ENCODE measurements at places on chromosomes 16 and 17.

DNA sequence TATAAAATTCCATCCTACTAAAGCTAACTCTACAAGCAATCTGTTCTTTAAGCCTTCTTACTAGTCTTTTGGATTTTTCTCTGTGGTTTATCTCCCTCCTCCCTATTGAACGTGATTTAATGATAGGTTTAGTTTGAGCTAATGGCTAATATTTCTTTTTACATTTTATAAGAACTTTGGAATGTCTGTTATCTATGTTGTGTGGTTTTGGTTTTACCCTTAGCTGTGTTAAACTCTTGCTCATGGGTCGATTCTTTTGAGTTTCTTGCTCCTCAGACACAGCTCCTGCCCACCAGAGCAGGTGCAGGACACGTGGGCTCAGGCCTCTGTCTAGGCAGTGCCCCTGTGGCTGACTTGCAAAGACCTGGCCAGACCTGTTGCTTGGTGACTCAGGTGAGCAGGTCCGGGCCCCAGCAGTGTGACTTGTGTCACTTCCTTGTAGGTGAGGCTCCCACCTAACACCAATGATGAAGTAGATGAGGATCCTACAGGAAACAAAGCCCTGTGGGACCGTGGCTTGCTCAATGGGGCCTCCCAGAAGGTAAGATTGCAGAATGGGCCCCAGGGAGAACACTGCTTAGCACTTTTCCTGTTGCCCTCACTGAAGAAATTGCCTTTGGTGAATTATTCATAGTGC, 45.1 kb downstream of the SF3B3 start:
- DNase-seq, result no peak

GRCh38 chr17:2955931-2956582, 107.3 kb downstream of the OR1D5 start:
- DNase-seq, result no peak

GRCh38 chr17:78706271-78706915, 75.7 kb downstream of the CYTH1 start:
- no peak for DNase-seq

DNA sequence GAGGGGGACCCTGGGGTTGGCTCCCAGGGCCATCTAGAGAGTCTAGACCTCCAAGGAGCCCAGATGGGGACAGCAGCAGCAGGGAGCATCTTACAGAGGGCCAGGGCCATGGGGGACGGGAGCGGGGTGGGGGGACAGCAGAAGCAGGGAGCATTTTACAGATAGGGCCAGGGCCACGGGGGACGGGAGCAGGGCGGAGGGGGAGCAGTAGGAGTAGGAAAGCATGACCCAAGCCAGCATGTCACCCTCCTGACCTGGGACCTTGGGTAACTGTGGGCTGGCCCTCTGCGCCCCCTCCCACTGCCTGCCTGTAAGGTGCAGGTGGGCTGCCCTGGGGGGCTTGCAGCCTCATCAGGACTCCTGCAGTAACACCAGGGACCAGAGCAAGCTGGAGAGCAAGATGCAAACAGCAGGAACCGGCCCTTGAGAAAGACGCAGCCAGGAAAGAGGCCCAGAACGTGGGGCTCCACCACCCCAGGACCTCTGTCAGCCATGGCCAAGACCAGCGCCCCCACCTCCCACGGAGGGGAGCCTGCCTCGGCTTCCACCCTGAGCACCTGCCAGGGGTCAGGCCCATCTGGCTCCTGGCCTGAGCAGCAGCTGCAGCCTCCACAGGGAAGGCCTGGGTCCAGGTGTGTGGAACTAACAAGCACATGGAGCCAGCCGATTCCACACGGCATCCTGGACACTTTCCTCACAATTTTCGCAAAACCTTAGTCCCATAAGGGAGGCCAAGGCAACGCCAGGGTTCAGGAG, 2.4 kb downstream of the ZNF598 start:
- DNase-seq, result no peak

- DNase-seq, result peak; percentile 37
These were observed 70.8 kb downstream of the XPO6 start for GRCh38 chr16:28140788-28141618.

DNA sequence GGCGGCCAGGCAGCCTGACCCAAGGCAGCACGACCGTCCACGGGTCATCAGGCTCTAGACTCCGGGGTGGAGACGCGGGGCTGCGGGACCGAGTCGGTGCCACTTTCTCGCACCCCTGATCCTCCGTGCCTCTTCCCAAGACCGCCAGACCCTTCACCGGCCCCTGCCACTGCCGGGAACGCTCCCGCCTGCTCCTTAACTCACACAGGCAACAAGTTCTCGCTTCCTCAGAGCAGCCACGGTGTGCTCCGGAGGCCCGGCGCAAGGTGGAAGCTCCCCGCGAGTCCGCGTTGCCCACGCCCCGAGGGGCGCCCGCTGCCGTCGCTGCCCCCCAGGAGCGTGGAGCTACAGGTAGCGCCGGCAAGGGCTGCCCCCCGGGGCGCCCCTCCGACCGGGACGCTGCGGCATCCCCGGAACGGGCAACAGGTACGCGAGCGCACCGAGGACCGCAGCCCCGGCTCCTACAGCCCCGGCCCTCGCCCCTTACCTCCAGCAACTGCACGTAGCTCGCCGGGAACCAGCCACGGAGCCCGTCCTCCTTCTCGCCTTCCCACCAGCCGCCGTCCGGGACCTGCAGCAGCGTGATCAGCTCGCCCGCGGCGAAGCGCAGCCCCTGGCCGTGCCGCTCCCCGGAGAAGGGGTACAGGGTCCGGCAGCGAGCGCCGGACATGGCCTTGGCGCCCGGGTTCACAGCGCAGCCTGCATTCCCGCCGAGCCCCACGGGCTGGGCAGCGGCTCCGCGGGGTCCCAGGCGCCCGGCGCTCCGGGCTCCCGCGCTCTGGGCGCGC, 491 bp downstream of the GAS7 start:
- no peak for DNase-seq

DNA sequence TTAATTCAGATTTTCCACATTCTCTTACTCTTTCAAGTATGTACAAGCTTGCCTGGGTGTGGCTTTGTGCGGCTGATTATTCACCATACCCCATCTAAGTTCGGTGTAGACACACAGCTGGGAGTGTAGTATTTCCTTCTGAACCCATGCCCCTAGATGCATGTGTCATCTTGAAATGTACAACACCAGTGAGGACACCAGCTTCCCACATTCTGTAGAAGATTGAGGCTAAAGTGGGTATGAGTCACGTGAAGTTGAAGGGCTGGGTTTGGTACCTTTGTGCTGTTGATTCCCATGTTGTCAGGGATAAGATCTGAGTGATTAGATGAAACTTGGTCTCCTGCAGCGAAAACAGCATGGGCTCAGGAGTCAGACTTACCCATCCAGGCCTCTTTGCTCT, 14.6 kb upstream of the DHX8 start:
- DNase-seq, result no peak

- DNase-seq, result no peak
These were observed 45.6 kb downstream of the TMC6 start for GRCh38 chr17:78082988-78083387.

GRCh38 chr17:63910096-63910495, 962 bp downstream of the CSHL1 start:
- DNase-seq, result no peak

DNA sequence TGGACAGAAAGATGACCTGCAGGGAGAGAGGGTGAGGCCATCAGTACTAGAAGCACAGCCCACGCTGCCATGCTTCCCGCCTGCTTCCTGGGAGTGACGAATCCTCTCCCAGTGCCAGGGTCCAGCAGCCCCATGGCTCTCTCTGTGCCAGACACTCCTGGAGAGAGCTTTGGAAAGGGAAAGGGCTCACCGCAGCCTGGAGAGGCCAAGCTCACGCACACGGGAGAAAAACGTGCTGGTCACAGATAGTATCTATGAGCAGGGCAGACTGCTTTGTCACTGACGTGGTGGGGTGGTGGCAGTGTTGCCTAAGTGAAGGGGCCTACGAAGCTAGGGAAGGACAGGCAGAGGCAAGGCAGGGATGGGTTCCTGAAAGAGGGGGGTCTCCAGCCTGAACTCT, 5.4 kb downstream of the WBP2 start:
- no peak for DNase-seq

DNA sequence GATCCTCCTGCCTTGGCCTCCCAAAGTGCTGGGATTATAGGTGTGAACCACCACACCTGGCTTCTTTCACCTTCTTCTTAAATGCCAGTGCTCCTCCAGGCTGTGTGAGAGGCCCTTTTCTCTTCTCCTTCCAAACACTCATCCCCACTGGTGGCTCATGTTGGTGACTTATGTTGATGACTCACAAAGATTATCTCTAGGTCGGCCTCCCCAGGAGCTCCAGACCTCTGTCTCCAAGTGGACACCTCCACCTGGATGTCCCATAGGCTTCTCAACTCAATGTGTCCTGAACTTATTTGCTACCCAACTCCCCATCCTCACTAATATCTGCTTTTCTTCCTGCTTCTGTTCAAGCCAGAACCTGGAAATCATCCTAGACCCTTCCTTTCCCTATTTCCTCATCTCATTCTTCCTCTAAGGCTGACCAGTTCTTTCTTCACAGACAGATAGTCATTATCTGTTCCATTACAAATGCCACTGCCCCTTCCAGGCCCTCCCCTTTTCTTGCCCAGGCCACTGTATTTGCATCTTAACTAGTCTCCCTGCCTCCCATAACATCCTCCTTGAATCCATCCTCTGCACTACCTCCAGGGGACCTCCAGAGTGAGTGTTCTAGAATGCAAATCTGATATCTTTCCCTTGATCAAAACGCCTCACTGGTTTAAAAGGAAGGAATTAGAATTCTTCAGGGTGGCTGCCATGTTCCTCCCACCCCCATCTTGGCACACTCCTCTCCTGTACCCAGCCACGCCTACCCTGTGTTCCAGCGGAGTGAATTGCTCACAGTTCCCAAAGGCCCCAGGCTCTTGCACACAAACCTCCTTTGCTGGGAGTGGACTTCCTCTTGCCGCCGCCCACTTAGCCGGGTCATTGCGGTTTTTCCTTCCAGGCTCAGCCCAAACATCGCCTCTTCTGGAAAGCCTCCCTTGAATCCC, 34.8 kb upstream of the FBXO47 start:
- DNase-seq, result no peak

GRCh38 chr17:50599606-50600005, 35.1 kb upstream of the ABCC3 start:
- DNase-seq, result no peak

- DNase-seq, result no peak
These were observed 19.2 kb downstream of the FMNL1 start for GRCh38 chr17:45240905-45241327.

GRCh38 chr17:55305321-55306087, 40.7 kb downstream of the HLF start:
- DNase-seq, result no peak

- no peak for DNase-seq
These were observed 3.4 kb upstream of the HLF start for GRCh38 chr17:55261311-55261710.

DNA sequence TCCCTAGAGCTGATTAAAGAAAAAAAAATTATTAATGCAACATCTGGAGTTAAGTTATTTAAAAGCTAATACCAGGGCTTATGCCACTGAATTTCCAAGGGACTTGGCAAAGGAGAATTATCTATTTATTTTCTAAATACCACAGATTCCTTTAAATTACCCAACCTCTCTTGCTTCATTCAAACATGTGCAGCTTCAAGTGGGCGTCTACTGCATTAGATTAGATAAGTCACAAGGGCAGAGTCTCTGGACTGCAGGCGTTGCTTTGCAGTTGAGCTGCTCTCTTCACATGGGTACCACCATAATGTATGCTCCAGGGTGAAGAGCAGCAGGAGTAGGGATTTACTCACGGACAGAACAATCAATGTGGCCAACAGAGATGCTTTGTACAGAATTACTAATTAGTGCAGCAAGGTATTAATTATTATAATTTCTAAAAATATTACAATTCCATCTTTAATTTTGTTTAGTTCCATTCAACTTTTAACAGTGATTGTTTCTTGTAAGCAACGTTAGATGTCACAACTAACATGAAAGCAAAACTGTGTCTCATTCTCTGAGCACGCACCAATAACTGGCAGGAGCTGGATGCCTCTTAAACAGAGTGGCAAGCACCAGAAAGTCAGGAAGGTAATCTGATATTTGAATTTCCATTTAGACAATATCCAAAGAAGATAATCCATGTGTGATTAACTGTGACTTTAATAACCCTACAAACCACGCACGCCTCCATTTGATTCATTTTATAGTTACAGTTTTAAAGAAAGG, 214.2 kb downstream of the STX8 start:
- DNase-seq, result no peak

DNA sequence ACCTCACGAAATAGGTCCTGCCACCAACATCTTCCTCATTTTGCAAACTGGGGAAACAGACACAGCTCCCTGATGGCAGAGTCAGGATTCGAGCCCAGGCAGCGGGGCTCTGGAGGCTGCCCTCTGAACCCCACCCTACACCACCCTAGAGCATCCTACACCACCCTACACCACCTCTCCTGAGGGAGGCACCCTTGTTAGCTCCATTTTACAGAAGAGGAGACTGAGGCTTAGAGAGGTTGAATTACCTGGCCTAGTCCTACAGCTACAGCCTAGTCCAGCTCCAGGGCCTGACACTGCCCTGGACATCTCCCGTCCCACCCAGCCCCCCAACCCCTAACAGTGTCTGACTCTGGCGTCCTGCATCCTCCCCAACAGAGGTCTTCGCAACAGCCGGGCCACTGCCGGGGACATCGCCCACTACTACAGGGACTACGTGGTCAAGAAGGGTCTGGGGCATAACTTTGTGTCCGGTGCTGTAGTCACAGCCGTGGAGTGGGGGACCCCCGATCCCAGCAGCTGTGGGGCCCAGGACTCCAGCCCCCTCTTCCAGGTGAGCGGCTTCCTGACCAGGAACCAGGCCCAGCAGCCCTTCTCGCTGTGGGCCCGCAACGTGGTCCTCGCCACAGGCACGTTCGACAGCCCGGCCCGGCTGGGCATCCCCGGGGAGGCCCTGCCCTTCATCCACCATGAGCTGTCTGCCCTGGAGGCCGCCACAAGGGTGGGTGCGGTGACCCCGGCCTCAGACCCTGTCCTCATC, 3.2 kb upstream of the NECAB2 start:
- no peak for DNase-seq

GRCh38 chr17:77610518-77610893, 348.0 kb upstream of the TNRC6C start:
- DNase-seq, result no peak

DNA sequence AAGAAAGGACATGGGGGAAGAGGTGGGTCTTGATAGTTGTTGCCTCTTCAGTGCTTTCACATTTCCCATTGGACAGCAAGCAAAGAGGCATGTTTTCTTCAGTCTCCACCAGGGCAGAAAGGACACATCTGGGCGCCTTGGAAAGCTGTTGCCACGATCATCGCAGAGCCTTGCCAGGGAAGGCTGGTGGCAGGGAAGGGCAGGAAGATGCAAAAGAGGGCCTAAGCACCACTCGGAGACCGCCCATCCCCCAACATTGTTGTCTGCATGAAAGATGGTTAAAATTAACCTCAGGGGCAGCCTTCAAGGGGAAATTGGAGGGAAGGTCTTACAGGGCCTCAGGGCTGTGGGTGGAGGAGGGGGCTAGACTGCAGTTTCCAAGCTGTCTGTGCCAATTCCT, 114.2 kb downstream of the SOX9 start:
- no peak for DNase-seq
